ENCODE measurements at places on chromosomes 5 and 9.

GRCh38 chr5:23204111-23204510, 303.3 kb upstream of the PRDM9 start:
- DNase-seq, result no peak

GRCh38 chr9:38423273-38423972, 831 bp downstream of the IGFBPL1 start:
- DNase-seq, result peak; percentile 54

- DNase-seq, result no peak
These were observed 16.5 kb downstream of the DNAI1 start for GRCh38 chr9:34475097-34475496.

DNA sequence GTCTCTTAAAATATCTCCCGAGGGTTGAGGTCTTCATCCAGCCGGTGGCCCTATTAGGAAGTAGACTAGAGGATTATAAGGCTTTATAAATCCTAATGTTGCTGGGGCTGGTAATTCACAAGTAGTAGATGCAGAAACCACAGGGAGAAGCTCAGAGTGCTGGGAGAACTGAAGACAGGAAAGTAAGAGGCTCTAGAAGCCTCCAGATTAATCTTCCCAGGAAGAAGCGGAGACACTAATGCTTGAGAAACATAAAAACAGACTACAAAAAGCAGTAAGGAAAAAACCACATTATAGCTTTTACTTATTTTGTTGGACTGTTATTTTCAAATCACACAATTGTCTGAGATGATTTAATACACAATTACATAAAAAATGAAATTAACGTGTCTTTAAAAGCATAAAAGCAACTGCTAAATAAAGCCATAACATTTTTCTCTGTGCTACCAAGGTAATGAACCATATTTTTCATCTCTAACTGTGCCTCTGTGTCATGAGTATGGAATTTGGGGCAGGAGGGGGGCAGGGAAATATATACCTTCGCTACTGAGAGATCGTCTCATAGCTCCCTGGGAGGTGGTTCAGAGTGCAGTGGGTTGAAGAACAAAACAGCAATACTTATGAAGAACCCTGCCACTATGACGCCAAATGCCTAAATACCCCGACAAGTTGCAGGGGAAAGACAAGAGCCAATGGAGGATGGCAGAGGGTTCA, 806.2 kb upstream of the WWC1 start:
- no peak for DNase-seq

GRCh38 chr5:107422494-107422893, 248.2 kb downstream of the EFNA5 start:
- DNase-seq, result peak; percentile 57

DNA sequence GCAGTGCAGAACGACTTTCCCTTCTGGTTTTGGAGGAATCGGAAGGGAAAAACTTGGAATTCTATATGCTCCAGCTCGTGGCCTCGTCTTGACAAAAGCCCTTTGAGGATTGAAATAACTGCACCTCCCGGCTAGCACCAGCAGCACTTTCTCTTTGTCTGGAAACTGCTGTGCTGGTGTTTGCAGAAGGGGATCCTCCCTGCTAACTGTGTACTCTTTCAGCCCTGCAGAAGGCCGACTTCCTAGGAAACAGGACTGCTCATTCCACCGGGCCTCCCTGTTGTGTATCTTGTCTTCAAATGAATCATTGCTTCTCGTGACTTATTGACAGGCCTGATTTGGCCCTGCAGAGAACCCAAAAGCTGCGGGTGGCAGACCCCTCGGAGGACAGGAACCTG, 23.6 kb downstream of the STC2 start:
- DNase-seq, result peak; percentile 22

DNA sequence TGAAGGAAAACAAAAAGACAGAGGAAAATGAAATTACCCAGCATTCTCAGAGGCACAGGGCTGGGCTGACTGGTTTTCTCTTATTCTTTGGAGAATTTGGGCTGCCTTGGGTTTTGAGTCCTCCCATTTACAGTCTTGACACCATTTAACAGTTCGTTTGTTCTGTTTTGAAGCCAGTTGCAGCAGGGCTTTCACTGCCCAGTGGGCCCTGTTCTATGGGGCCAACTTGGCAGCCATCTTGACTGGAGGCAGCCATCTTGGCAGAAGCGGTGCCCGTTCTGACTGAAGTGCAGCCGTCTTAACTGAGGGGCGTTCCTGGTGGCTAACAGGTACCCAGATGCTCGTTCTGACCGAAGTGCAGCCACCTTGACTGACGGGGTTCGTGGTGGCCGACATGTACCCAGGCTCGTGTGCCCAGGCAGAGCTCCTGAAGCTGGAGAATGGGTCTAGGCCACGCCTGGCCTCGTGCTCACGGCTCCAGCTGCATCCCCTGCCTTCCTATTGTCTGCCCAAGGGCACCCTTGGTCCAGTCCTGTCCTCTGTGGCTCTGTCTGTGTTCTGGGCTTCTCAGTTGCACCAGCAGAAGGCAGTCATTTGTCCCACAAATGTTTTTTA, 164.4 kb downstream of the GAPVD1 start:
- no peak for DNase-seq

DNA sequence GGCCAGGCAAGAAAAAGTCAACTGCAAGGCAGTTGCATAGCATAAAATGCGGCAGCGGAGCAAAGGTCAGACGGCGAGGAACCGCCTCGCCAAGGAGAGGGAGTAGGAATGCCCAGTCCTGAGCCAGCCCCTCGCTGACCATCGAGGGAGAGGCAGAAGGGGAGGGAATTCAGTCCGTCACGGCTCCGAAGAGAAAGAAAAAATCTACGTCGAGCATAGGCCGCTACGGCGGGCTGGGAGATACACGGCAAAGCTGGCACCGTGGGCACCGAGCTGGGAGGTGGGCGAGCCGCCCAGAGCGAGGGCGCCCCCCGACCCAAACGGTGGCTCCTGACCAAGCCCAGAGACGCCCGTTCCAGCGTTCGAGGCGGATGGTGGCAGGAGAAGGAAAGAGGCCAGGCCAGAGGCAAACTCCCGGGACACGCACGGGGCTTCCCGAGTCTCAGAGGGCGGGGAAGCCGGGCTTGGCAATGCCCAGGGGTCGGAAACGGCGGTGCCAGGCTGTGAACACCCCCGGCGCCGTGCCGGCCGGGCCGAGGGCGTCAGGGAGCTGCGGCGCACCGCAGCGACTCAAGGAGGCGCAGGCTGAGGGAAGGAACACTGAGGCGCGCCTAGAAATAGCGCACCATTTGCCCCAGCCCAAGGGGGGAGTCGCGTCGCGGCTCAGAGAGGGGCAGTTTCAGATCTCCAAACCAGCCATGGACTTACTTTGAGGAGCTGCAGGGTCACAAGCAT, 518 bp downstream of the SPRY4 start:
- peak; percentile 10 for DNase-seq

DNA sequence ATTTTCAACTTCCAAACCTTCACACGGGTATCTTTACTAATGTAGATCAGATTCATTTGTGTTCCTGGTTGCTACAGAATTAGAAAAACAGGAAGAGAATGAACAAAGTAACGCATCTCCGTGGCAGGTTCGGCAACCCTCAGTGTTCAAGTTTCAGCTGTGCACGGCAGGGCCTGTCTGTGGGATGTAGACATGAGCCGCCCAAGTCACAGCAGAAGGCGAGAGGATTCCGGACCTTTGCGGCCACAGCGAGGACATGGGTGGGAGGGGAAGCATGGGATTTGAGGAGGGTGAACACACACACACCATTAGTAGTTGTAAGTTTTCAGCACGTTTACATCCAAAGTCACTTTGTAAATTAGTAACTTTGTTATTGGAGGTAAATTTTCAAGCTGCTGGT, 31.7 kb upstream of the CEP72 start:
- no peak for DNase-seq

DNA sequence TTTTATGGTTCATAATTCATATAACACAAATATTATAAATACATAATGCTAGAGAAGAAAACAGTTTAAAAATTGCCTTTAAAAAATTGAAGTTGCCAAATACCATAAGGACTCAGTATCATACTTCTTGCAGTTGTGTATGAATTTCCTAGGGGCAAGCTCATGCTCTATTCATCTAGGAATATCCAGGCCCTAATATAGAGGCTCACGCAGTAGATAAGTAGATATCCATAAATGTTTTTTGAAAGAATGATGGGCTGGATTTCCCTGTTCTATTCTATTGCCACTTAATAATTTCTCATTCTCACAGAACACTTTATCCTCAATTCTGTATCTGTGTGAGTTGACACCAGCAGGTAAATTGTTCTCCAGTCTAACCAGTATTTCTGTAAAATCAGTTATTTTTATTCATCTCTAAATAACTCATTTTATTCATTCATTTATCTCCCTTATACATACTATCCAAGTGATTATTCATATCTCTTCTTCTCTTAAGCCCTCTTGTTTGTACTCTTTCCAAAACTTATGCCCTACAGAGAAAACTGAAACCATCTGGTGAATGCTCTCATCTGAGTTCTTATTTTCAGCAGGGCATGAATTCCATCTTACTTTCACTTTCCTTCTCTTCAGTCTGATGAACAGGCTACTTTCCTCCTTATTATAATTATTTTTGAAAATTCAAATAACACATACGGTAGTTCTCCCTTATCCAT, 97.1 kb downstream of the SLC44A1 start:
- DNase-seq, result no peak

DNA sequence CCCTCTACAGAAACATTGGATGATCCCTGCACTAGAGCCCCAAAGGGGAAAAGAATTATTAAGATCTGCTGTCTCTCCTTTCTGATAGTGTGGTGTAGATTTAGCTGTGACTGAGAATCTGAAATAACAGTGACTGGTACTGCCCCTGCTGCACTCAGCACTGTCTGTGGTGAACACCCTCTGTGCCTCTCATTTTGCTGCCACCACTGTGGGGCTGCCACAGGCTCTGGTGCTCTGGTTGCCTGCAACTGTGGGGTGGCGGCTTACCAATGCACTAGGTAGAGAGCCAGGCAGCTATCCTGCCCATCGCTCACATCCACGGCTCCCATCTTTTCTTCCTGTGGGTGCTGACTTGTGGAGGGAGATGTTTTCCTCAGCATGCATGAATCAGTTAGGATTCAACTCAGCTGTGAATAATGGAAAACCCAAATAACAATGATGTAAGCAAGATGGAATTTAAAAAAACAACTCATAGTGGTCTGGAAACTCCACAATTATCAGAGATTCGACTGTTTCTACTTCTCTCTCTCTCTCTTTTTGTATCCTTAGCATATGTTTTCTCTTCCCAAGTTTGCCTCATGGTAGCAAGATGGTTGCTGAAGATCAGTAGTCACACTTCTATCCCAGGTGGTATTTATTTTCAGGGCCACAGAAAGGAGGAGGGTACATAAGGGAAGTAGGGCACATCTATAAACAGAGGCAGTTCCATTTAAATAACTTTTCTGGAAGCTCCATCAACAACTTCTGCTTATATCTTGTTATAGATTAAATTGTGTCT, 99.8 kb upstream of the DAP start:
- DNase-seq, result no peak

GRCh38 chr5:174839196-174839595, 114.8 kb downstream of the MSX2 start:
- no peak for DNase-seq

- DNase-seq, result no peak
These were observed 124.2 kb upstream of the FSTL4 start for GRCh38 chr5:133736512-133736911.

- peak; percentile 56 for DNase-seq
These were observed 686 bp downstream of the BRD9 start for GRCh38 chr5:891837-892393.

GRCh38 chr5:95223566-95224258, 61.2 kb downstream of the MCTP1 start:
- no peak for DNase-seq

DNA sequence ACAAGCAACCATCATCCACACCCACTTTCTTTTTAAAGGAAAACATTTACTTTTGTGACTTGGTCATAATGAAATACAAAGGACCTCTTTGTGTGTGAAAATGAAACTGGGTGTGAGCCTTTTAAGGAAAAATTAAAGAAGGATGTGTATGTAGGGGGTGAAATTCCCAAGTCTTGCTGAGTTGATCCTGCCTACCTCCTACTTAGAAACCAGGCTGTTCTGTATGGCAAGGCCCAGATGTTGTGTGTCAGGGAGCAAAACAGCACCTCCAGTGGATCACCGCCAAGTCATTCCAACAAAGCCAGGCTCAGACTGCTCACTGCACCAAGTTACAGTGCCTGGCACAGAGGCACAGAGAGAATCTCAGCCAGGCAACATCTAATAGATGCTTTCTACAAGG, 198.5 kb upstream of the FBN2 start:
- no peak for DNase-seq

GRCh38 chr9:117815948-117816347, 111.7 kb downstream of the TLR4 start:
- DNase-seq, result no peak

DNA sequence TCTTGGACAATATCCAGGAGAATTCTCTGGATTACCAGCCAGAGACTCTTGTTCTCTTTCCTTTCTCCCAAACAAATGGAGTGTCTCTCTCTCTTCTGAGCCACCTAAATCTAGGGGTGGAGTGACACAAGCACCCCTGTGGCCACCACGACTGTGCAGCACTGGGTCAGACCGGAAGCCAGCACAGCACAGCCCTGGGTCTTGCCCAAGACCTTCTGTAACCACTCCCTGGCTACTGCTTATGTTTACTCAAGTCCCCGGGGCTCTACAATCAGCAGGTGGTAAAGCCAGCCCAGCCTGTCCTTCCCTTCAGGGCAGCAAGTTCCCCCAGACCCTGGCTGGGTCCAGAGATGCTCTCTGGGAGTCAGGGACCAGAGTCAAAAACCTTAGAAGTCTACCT, 110.0 kb upstream of the TUT7 start:
- DNase-seq, result no peak

DNA sequence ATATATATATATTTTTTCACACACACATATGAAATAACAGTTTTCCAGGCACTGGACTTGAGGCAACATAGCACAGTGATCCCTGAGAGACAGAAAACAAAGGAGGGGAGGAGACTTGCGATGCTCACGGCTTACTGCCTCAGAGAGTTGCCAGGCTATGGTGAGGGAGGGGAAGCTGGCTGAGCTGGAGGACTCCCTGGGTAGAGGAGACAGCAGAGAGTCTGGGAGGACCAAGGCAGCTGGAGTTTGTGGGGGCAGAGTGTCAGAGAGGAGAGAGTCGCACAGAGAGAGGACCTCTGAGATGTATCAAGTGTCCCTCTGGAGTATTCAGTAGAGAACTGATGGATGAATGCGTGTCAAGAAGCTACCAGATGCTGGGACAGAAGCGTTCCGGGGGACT, 23.1 kb upstream of the QSOX2 start:
- no peak for DNase-seq

- no peak for DNase-seq
These were observed 138.6 kb upstream of the PPP2R2B start for GRCh38 chr5:147017191-147017590.

GRCh38 chr9:98318041-98318790, 62.8 kb upstream of the TBC1D2 start:
- DNase-seq, result no peak

Data from NCI-H146 (cell line).